Stimulated activated CD8-positive, alpha-beta memory T cell treated with anti-CD3 and anti-CD28 coated beads, Interleukin-4, amount 100 ng/mL, for 4 hours (primary cell): ENCODE measurements at places on chromosomes 2 and 18.

GRCh38 chr2:185700883-185701282 lies 37.7 kb upstream of the FSIP2 start:
- DNase-seq, result no peak

- DNase-seq, result no peak
Observed at GRCh38 chr2:145846982-145847381, 1327.1 kb upstream of the ZEB2 start.

- no peak for DNase-seq
Observed at GRCh38 chr2:126846241-126846640, 52.4 kb upstream of the TEX51 start.

- DNase-seq, result no peak
Observed at GRCh38 chr2:74858281-74858680, 24.4 kb downstream of the HK2 start.

DNA sequence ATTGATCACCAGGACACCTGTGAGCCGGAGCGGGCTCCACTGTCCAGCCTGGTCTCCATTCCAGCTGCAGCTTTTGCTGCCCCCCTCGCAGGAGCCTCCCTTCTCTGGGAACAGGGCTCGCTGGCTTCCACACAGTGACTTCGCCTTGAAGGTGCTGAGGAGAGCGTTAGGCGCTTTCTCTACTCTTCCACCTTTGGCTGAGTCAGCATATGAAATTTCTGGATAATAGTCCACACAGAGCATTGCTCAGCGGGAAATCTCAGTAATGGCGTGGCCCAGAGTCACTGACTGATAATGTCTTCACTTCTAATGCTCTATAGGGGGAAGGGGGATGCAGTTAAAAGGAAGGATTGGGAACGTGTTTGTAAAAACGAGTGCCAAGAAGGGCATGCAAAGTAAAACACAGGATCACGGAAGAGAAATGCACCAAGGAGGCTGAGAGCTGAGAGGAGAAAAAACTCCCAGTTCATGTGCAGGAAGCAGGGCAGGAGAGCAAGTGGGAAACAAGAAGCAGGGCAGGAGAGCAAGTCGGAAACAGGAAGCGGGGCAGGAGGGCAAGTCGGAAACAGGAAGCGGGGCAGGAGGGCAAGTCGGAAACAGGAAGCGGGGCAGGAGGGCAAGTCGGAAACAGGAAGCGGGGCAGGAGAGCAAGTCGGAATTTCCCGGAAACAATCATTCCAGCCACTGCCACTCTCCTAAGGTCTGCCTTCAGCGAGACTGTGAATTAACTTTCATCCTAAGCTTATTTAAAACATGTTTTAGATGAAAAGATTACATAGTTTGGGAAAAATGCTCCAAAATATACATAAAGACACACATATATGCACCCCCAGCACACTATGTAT lies 77.7 kb downstream of the MYT1L start:
- no peak for DNase-seq
